K562 (cell line): ENCODE measurements at places on chromosomes 6 and 20. TPM values are rescaled to one million over a fixed set of nuclear protein-coding genes. Genes with fewer than 3 reads are reported as not detected.

- H3K4me3 ChIP-seq, result no peak overlapping the region
- peaks cover 18% of the 10 kb centered on the region; the same call in 2 of the 3 replicates for H3K36me3 ChIP-seq
- no peaks in the 10 kb centered on the region for H3K27me3 ChIP-seq
- no peak for DNase-seq
Observed at GRCh38 chr6:43434001-43434840, 6.9 kb downstream of the ABCC10 start.

GRCh38 chr6:43189776-43190304 is 7.8 kb downstream of the CUL9 start:
- peaks cover 38% of the 10 kb centered on the region for H3K36me3 ChIP-seq
- no peak overlapping the region for H3K4me3 ChIP-seq
- H3K4me1 ChIP-seq, result peaks cover 13% of the 10 kb centered on the region
- peak overlapping the region; percentile 18; the same call in 1 of the 3 replicates for H3K27ac ChIP-seq
- H3K27me3 ChIP-seq, result no peaks in the 10 kb centered on the region
- peak; percentile 48 for DNase-seq

The ADAM33 gene
- not detected in 2 replicates for total RNA-seq

DNA sequence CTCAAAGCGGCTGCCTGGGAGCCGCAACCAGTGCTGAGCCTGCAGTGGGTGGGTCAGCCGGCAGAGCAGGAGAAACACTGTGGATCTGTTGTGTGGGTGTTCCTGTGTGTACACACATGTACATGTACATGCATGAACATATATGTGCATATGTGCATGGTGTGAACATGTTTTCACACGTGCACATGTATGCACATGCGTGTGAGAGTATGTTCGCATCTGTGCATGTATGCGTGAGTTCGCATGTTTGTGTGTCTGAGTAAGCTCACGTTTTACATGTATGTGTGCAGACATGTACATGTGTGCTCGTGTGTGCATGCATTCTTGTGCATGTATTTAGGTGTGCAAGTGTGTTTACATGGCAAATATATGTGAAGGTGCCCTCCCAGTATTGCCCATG is 302.6 kb downstream of the CDH4 start:
- H3K4me3 ChIP-seq, result no peak overlapping the region
- no peaks in the 10 kb centered on the region for H3K36me3 ChIP-seq
- DNase-seq, result no peak
- H3K4me1 ChIP-seq, result no peaks in the 10 kb centered on the region
- H3K27me3 ChIP-seq, result peaks cover 30% of the 10 kb centered on the region

DNA sequence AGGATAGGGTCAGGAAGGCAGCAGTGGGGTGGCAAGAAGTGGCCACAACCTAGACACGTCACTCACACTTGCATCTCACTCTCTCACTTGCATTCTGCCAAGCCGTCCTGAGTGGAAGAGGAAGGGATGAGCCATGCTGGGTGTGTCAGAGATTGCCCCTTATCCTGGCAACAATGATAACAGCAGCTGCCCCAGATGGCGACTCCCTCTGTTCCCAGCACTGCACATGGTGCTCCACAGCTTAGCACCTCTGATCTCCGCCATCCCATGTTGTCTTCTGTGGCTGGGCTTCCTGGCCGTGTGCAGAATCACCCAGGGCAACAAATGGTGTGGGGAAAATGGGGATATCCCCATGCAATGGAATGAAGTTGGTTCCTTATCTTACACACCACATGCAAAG is 11.1 kb downstream of the KCNB1 start:
- peaks cover 41% of the 10 kb centered on the region for H3K27me3 ChIP-seq
- H3K4me1 ChIP-seq, result no peaks in the 10 kb centered on the region
- H3K36me3 ChIP-seq, result no peaks in the 10 kb centered on the region
- H3K27ac ChIP-seq, result no peak overlapping the region
- no peak for DNase-seq

The MEI4 gene
- not detected in 2 replicates for total RNA-seq

DNA sequence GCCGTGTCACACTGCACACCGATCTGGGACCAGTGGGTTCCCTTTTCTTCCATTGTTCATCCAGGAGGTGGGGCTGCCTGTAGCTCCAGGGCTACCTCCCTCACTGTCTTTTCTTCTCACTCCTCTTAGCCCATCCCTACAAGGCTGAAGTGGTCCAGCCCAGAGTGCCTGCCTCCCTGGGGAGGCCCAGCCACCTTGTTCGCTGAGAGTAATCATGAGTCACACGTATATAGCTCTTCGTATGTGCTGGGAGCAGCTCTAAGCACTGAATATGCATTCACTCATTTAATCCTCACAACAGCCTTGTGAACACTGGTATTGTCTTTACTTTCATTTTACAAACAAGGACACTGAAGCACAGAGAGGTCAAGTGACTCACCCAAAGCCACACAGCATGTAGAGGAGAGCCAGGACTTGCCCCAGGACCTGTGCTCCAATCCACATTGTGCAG is 14.7 kb upstream of the CCDC167 start:
- no peaks in the 10 kb centered on the region for H3K36me3 ChIP-seq
- no peak for DNase-seq
- no peak overlapping the region for H3K4me3 ChIP-seq
- H3K4me1 ChIP-seq, result peaks cover 3% of the 10 kb centered on the region; the same call in 1 of the 2 replicates

- no peak overlapping the region for H3K4me3 ChIP-seq
- no peak overlapping the region for H3K27ac ChIP-seq
- no peak for DNase-seq
- no peaks in the 10 kb centered on the region for H3K36me3 ChIP-seq
- peaks cover 44% of the 10 kb centered on the region for H3K27me3 ChIP-seq
- peaks cover 12% of the 10 kb centered on the region; the same call in 1 of the 2 replicates for H3K4me1 ChIP-seq
Observed at GRCh38 chr6:166003569-166003968, 164.1 kb downstream of the TBXT start.

DNA sequence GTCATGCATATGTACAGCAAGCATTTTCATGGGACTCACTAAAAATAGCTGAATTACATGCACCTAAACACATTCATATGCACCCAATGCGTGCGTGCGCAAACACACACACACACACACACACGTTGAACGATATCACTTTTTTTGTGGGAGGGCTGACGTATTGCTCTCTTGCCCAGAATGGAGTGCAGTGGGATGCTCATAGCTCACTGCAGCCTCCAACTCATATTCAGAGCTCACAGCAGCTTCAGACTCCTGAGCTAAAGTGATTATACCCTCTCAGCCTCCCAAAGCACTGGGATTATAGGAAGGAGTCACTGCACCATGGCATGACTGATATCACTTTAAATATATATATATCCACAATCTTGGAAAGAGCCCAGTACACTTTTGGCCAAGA is 620.4 kb upstream of the MANEA start:
- DNase-seq, result no peak
- no peak overlapping the region for H3K27ac ChIP-seq
- no peak overlapping the region for H3K4me3 ChIP-seq
- no peaks in the 10 kb centered on the region for H3K36me3 ChIP-seq

The HLA-DQA1 gene
- 0.49 TPM in 2 replicates for total RNA-seq

DNA sequence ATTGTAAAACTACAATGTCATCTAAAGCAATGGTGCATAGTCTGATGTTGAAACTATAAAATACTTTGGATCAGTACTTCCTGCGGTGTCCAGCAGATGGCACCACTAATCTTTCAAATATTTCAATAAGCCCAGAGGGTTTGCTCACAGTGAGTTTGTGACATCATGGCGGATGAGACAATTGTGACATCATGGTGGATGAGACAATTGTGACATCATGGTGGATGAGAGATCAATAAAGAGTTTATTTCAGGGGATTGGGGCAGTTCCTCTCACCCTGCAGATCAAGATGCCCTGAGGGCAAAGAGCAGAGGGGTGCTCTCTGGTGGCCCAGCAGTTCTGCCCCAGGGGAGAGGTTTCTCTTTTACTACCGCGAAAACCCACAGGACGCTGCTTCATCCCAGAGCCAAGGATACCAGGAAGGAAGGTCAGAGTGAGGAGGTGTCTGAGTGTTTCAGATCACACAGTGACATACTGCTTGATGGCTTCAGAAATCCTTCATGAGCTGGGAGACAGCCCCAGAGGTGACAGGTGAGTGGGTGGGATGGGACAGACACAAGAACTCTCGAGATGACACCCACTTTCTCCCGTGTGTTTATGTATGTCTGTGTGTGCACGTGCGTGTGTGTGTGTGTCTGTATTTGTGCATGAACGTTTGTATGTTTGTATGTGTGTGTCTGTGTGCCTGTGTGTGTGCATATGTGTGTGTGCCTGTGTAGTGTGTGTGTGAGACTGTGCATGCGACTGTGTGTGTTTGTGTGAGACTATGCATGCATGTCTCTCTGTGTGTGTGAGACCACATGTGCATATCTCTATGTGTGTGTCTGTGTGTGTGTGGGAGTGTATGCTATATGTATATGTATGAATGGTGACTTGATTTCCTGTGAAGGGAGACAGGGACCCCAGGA is 7.3 kb upstream of the ULBP2 start:
- peaks cover 46% of the 10 kb centered on the region for H3K27me3 ChIP-seq
- H3K4me3 ChIP-seq, result no peak overlapping the region
- no peak overlapping the region for H3K27ac ChIP-seq
- peak; percentile 80 for DNase-seq
- no peaks in the 10 kb centered on the region for H3K36me3 ChIP-seq
- H3K4me1 ChIP-seq, result no peaks in the 10 kb centered on the region

GRCh38 chr6:3293271-3294155 is 34.8 kb downstream of the PSMG4 start:
- H3K27me3 ChIP-seq, result no peaks in the 10 kb centered on the region
- no peaks in the 10 kb centered on the region for H3K36me3 ChIP-seq
- no peak for DNase-seq
